ENCODE measurements at places on chromosomes 1 and 21.
A peak's percentile ranks its signal among the peaks of the same experiment; 100 is the strongest.

- DNase-seq: peak; percentile 87
Measured at GRCh38 chr1:11693024-11693590, 1.6 kb downstream of the DRAXIN start.

GRCh38 chr1:33948291-33948690, 84.4 kb downstream of the HMGB4 start:
- no peak for DNase-seq

GRCh38 chr1:31099293-31100032, 33.9 kb upstream of the PUM1 start:
- no peak for DNase-seq

DNA sequence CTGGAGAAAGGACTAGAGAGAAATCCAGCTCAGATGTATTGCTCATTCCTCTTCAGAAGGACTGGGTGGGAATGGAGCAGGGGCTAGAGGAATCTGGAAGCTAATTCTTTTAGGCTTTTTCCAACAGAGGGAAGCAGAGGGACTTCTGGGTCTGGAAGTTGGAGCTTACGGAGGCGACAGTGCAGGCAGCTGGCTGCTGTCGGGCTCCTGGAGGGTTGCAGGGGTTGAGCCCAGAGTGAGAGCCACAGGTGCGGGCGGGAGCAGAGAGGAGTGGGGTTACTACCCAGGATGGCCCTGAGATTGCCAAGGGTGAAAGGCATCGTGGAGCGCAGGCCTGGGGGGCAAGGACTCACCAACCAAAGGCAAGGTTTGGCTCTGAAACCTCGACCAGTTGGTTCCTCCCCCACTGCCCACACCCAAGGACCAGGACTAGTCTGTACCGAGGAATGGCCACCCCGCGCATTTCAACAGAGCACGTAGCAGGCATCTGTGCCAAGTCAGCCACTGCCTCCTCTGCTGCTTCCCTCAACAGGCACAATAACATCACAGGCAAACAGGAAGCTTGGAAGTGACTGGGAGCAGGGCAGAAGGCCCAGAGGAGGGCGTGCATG, 22.7 kb upstream of the EDN2 start:
- no peak for DNase-seq

- no peak for DNase-seq
Measured at GRCh38 chr1:159170639-159171038, 776 bp upstream of the CADM3 start.

DNA sequence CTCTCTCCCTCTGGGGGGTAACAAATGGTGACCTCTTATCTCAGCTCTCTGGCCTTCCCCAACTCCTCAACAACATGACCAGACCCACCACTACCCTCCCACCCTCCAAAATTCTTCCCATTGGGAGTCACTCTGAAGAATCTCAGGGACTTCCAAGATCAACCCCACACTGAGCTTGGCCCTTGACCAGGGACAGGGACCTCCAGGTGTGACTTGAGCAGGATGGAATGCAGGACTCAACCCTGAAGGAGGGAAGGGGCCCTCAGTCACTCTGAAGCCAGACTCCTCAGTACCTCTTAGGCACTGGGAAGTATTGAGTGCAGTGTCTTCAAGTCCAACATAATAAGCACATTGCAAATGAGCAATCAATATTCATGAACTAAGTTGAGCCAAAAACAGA, 1.9 kb downstream of the CASQ1 start:
- no peak for DNase-seq

- no peak for DNase-seq
Measured at GRCh38 chr1:27348861-27349783, 7.3 kb downstream of the SYTL1 start.

GRCh38 chr1:21783679-21784603, 992 bp upstream of the USP48 start:
- peak; percentile 65 for DNase-seq

- DNase-seq: no peak
Measured at GRCh38 chr1:103146166-103146565, 37.8 kb upstream of the COL11A1 start.
